ENCODE measurements at places on chromosomes 3 and 15.

DNA sequence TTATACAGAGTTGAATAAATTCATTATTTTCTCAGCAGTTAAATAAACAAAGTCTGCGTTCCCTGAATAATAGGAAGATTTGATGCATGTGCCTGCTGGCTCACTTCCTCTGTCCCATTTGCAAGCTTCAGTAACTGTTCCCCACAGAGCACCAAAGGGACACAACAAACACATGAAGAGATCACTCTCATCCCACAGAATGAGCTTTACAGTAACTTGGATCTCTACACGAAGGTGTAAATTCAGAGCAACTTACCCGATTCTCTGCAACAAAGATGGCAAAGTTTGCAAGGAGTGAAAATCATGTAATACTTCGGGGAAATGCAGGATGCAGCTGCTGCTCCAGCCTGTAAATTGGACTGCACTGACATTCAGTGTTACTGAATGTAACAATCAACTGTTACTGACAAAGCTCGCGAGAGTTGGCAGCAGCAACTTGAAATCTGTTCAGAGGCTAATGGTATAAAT is at the start of gene BCHE:
Gene BCHE, minus strand, starts transcription at position 366 of the 468 bp plus-strand sequence. CDS start 6,390 bp downstream, outside the sequence.
- DNase-seq: no peak

DNA sequence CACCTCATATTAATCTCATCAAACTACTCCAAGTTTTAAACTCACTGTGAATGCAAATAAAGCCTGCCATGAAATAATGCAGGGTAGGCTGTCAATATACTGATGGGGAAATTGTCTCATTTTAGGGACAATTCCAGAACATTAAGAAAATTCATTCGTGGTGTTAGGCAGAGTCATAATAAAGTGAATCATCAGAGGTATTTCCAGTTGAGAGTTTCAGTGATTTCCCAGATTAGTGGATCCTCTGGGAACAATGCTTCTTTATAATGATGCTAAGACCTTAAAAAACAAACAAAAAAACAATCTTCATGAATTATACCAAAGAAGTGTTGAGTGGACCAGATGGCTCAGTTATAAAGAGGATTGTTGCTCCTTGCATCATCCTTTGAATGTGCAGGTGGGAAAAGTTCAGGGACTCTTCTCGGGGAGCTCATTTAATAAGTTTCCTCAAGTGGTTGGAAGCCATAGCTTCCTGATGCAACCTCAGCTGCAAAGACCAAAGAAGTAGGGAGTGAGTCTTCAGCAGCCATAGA is 360.9 kb upstream of the TRIM42 start:
- no peak for DNase-seq

GRCh38 chr15:88512601-88513000 is 33.9 kb downstream of the DET1 start:
- no peak for DNase-seq

- DNase-seq: no peak
Measured at GRCh38 chr15:59924812-59925522, 79.1 kb upstream of the FOXB1 start.

- DNase-seq: no peak
Measured at GRCh38 chr3:142940472-142940871, 23.0 kb downstream of the PAQR9 start.

GRCh38 chr3:127694467-127695215 is 21.9 kb downstream of the ABTB1 start:
- peak; percentile 47 for DNase-seq

GRCh38 chr3:87805670-87806069 is 253.1 kb downstream of the CGGBP1 start:
- no peak for DNase-seq

Measured in activated T-cell treated with anti-CD3 and anti-CD28 coated beads, Interleukin-2, amount 50 U/mL, for 72 hours (primary cell).